A549 treated with CORT108297 at 1 μM for 4 hours (cell line): ENCODE measurements at places on chromosomes 6 and 20. TPM values are rescaled to one million over a fixed set of nuclear protein-coding genes. Genes with fewer than 3 reads are reported as not detected.

HLA-G gene
- total RNA-seq, result 0.16 TPM in 1 of 5 replicates, not detected in the others

PHF3 gene
- 8.4 to 13.0 TPM (median 10.6 TPM) in 5 replicates for total RNA-seq

MYLK2 gene
- 0.35 to 0.77 TPM (median 0.50 TPM) in 5 replicates for total RNA-seq

MAN1A1 gene
- total RNA-seq, result 0.02 to 0.07 TPM (median 0.03 TPM) in 5 replicates

ARMH2 gene
- total RNA-seq, result not detected in 5 replicates

GJA10 gene
- total RNA-seq, result not detected in 5 replicates

RAD21L1 gene
- 0.09 TPM in 1 of 5 replicates, not detected in the others for total RNA-seq

SOX4 gene
- total RNA-seq, result 10.3 to 16.1 TPM (median 12.1 TPM) in 5 replicates

NOTCH4 gene
- 0.36 to 0.78 TPM (median 0.66 TPM) in 5 replicates for total RNA-seq
